ENCODE measurements at places on chromosomes 1 and 21.

DNA sequence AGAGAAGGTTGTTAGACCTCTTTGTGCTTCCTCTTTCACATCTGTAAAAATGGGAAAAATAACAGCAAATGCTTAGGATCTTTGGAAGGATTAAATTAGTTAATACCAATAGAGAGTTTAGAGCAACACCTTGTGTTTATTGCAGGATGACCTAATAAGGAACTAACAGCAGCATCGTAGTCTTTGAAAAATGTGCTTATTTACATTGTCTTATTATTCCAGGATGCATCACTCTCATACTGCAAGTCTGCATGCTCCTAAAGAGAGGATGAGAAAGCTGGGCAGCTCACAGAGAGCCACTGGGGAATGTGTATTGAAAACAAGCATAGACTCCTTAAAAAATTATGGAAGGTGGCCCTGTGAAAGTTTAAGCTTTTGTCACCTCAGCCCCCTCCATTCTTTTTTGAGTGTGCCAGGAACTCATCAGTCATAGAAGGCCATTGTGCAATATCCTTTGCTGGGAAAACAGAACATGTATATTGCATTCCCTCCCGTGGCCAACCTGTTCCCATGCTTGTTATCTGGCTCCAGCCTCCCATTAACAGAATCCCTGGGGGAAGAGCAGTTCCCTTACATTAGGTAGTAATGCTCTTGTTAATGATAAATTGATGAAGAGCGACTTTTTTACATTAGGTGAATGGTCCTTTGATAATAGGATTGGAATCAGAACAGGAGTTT lies 180.7 kb downstream of the ZNF326 start:
- no peak for DNase-seq

- DNase-seq: no peak
Measured at GRCh38 chr1:60916199-60916598, 166.2 kb upstream of the NFIA start.

GRCh38 chr1:51316846-51317120 lies 13.6 kb downstream of the TTC39A start:
- no peak for DNase-seq

DNA sequence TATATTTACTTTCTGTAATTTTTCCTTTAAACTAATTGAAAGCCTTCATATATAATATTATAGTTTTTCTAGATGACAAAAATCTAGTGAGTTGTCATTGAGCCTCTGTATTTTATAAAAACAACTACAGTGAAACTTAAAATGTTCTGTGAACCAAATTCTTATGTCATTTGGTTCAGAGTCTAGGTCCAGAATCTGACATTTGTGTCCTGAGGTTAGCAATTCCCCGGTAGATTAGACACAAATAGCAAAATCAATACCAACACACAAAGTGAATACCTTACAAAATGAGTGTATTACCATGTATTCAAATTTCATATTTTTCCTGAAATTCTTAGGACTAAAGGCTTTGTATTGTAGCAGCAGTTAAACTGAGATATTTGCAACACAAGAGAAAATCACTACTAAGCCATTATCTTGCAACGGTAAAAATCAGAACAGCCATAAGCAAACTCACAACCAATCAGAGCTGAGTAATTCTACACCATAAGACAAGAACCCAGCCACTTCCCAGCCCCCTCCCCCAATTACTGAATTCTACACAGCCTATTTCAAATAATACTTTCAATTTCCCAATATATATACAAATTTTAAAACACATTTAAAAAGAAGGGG lies 573.5 kb downstream of the SMYD3 start:
- DNase-seq: no peak

All from KG1 (cell line).